SW480 (cell line): ENCODE measurements at places on chromosomes 1 and 21.
A peak's percentile ranks its signal among the peaks of the same experiment; 100 is the strongest.

DNA sequence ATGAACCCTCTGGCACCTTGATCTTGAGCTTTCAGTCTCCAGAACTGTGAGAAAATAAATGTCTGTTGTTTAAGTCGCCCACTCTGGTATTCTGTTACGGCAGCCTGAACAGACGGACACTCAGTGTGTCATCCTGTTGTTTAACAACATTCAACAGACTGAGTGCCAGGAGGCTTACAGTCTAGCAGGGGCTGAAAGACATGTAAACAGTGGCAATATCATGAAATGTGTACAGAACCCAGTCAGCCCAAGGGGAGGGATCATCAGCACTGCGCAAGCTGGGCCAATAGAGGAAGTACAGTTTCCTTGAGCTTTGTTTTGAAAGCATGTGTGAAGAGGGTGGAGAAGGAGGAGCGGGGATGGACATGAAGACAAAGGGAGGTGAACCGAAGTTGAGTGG, 13.6 kb downstream of the DIP2A start:
- DNase-seq, result no peak

GRCh38 chr1:161440312-161440894, 64.9 kb upstream of the FCGR2A start:
- DNase-seq, result peak; percentile 63

DNA sequence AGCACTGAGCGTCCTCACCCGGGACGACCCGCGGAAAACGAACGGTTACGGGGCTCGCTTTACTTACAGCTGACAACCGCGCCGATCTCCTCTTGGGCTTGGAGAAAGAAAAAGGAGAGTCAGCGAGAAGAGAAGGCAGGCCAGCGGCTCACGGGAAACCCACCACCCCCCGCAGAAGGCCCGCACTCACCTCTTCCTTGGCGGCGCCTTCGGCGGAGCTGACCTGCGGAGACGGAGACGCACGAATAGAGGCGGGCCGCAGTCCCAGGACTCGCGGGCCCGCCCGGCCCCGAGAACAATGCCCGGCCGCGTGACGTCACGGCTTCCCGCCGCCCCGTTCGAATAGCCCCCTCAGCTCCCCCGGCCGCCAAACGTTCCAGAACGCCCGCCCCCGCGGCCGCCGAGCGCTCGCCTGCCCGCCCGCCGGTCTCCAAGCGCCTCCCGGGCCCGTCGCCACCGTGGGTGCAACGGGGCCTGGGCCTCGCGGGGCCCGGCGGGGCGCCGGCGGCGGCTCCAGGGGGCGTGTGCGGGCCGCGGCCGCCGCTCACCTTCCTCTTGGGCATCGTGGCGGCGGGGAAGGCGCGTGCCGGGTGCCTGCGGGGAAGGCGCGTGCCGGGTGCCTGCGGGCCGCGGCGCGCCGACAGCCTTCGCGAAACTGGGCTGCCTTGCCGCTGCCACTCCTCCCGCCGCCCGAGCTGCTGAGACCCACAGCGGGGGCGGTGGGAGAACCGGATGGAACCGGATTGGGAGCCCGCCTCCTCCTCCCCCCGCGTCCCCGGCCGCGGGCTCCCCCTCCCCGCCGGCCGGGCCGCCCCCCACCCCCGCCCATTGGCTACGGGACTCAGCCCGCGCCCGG, at the start of gene HMGN1:
TSS of gene HMGN1 (minus strand) at position 734 of the 856 bp plus-strand sequence. CDS start at position 563, 171 bp downstream.
- DNase-seq, result peak; percentile 91

DNA sequence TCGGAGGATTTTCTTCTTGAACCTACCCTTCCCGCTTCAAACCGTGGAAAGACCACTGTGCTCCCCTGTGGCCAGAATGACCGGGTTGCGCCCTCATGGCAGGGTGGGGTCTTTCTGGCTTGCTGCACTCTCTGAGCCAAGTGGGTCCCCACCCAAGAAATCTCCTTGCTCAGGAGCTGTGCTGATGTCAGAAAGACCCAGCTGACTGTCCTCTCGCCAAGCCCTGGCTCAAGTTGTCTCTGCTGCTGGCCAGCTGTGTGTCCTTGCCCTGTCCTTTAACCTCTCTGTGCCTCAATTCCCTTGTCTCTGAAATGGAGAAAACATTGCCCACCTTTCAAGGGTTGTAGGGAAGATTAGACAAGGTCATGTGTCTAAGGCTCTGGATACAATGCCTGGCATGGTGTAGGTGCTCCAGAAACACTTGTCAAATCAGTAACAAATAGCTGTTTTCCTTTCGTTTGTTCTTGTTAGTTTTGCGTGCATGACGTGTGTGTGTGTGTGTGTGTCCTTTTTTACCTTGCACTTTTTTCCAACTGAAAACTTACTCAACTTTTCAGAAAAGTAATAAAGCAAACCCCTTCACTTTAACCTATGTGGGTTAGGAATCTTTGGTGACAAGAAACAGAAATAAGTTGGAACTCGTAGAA, 41.1 kb upstream of the RPL11 start:
- DNase-seq, result no peak

DNA sequence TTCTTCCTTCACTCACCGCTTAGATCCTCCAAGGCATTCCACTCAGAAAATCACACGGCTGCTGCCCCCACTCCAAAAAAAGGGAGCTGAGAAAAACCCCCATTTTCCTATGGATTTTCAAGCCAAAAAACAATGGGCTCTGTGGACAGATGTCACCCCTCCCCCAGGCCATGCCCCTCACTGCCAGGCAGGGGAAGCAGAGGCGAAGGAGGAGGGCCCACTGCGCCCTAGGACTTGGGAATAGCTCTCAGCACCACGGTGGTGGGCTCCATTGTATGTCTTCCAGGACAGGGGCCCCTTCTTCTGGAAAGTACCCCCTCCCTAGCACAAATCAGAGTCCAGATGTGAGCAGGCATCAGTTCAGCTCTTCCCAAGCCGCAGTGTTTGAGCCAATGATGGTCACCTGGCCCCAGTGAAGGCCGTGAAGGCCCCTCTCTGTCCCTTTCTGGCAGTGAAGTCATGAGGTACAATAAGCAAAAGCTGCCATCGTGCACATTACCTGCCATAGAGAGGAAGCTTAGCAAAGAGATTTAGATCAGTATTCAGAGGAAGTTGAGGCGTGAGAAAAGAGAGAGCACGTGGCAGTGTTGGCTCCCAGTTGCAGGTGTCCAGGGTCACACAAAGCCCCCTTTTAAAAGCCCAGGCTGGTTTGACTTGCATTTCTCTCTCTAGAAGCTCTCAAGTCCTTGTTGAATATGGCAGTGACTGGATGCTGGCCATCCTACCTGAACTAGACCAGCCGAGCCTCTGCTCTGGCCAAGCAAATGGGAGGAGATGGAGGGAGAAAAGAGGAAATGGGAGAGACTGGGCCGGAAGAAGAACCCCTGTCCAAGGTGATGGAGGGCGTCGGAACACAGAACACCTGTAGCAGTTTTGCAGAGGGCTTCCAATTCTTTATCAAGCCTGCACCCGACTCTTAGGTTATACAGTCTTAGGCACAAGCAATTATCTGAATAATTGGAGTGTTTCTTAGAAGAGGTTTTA, 149.0 kb downstream of the TOMM20 start:
- DNase-seq, result no peak

DNA sequence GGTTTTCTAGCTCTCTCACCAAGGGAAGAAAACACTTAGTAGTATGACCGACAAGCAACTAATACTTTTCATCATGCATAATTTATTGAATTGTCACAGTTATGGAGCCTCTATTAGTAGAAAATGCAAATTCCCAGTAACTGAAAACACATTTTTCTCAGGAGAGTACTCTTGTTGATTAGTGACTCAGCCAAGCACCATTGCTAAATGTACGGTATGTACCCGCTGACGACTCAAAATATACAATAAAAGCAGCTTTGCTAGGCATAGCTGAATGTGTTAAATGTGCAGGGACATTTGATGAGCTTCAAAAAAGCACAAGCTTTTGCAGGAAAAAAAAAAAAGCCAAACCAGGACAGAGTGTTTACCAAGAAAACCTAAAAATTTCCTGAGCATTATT, 63.9 kb downstream of the WDR64 start:
- DNase-seq, result no peak

- no peak for DNase-seq
Measured at GRCh38 chr1:244254467-244254866, 197.2 kb downstream of the ADSS2 start.

DNA sequence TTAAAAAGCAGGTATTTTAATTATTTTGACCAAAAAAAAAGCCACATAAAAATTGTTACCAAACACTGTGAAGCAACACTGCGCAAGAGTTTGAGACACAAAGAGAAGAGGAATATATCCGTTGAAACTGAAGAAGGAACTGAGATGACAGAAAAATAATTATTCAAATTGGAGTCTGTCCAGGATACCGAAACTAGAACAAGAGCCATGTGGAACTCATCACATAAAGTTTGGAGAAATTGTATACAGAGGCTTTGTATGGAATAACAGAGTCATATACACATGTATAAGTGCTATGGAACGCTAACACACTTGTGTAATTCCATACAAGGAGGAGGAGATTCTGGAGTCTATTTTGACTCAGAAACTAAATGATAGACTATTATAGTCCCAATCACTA, 675.1 kb upstream of the ADGRL2 start:
- DNase-seq, result no peak

DNA sequence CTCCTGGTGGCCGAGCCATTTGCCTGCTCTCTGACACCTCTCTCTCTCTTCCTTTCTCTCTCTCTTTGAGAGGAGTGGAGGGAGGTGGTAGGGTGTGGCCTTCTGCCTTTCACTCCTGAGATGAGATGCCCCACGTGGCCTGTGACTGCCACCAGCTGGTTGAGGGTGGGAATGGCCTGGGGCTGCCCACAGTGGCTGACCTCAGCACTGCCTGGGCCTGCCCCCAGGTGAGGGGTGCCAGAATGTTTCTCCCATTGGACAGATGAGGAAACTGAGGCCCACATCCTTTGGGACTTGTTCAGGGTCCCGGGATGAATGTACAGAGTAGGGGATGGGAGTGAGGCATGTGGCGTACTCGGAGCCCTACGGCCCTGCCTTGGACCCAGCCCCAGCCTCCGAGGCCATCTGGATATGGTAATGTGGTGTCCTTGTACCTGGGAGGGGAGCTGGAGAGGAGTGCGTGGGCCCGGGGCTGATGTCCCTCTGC, 12.7 kb upstream of the C1orf167 start:
- DNase-seq, result peak; percentile 63

GRCh38 chr1:66511118-66511517, 22.8 kb upstream of the SGIP1 start:
- no peak for DNase-seq

DNA sequence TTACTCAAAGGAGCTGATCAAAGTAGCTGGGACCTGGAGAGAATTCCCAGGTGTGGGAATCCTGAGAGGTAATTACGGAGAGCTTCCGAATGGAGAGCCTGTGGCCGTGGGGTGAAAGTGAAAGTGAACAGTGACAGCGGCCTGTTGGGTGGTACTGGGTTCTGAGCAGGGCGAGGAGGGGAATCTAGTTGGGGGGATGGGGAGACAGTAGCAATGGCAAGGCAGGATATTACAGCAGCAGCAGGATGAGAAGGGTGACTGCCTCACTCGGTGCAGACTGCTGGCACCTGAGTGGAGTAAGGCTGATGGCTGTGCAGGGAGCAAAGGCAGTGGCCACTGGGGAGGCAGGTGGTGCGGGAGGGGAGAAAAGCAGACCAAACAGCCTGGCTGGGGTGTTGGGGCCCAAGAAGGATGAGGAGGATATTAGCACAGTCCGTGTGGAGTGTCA, 70.3 kb upstream of the PRDX6 start:
- DNase-seq, result no peak

- no peak for DNase-seq
Measured at GRCh38 chr1:208069908-208070307, 159.0 kb upstream of the CD34 start.

DNA sequence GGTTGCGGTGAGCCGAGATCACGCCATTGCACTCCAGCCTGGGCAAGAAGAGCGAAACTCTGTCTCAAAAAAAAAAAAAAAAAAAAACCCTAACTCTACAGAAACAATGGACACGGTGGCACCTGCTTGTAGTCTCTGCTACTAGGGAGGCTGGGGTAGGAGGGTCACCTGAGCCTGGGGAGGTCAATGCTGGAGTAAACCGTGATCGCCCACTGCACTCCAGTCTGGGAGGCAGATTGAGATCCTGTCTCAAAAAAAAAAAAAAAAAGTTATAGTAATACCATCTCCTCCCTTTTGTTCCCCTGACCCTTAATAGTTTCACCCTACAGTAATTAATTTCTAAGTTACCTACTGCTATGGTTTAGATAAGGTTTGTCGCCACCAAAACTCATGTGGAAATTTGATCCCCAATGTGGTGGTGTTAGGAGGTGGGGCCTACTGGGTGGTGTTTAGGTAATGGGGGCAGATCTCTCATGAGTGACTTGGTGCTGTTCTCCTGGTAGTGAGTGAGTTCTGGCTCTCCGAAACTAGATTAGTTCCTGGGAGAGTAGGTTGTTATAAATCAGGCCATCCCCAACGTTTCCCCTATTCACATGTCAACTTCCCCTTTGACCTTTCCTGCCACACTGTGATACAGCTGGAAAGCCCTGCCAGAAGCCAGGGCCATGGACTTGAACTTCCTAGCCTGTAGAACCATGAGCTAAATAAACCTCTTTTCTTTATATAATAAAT, 9.8 kb downstream of the FBXO42 start:
- no peak for DNase-seq

GRCh38 chr1:231020816-231021215, 19.2 kb downstream of the FAM89A start:
- DNase-seq, result no peak

GRCh38 chr1:150530491-150531159, 15.1 kb downstream of the FALEC start:
- no peak for DNase-seq

DNA sequence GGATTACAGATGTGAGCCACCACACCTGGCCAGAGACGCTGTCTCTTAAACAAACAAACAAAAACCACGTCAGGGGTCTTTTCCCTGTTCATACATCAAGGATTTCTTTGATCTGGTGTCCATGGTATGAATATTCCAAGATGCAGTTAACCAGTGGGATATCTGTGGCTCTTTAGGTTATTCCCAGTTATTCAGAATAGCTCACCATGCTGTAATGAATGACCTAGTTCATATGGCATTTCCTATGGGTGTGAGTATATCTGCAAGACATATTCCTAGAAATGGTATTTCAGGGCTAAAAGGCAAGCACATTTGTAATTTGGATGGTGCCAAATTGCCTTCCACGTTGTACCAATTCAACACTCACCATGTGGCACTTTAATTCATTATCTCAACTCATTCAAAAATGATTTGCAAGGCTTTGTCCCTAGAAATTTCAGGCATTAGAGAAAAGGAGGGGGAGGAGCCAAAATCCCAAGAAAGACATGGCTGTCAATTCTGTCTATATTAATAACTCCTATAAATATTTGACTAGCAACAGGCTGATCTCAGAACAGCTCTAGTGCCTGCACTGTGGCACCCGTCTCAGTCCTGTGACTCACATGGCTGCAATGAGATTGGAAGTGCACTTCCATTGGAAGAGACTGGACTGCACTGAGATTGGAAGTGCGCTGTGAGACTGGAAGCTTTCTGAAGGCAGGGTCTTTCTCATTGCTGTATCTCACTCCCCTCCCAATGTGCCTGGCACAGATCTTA, 6.0 kb upstream of the STMN1 start:
- peak; percentile 77 for DNase-seq

GRCh38 chr1:86150553-86151055, 6.0 kb downstream of the COL24A1 start:
- no peak for DNase-seq

- no peak for DNase-seq
Measured at GRCh38 chr21:42486531-42486930, 9.5 kb downstream of the RSPH1 start.
